ENCODE measurements at places on chromosomes 3 and 15.

GRCh38 chr15:63070681-63071129 is 28.2 kb downstream of the TPM1 start:
- no peak for DNase-seq

- DNase-seq: no peak
Observed at GRCh38 chr3:193980905-193981304, 155.0 kb upstream of the HES1 start.

GRCh38 chr3:61520966-61521628 is 40.3 kb upstream of the PTPRG start:
- DNase-seq: no peak

- DNase-seq: no peak
Observed at GRCh38 chr3:50256978-50257890, 11.7 kb upstream of the SEMA3B start.

GRCh38 chr15:68592054-68592453 is 13.3 kb downstream of the CORO2B start:
- DNase-seq: no peak

GRCh38 chr3:128320551-128321340 is 145.9 kb downstream of the DNAJB8 start:
- no peak for DNase-seq

- DNase-seq: no peak
Observed at GRCh38 chr3:49654955-49655556, 19.1 kb upstream of the APEH start.

DNA sequence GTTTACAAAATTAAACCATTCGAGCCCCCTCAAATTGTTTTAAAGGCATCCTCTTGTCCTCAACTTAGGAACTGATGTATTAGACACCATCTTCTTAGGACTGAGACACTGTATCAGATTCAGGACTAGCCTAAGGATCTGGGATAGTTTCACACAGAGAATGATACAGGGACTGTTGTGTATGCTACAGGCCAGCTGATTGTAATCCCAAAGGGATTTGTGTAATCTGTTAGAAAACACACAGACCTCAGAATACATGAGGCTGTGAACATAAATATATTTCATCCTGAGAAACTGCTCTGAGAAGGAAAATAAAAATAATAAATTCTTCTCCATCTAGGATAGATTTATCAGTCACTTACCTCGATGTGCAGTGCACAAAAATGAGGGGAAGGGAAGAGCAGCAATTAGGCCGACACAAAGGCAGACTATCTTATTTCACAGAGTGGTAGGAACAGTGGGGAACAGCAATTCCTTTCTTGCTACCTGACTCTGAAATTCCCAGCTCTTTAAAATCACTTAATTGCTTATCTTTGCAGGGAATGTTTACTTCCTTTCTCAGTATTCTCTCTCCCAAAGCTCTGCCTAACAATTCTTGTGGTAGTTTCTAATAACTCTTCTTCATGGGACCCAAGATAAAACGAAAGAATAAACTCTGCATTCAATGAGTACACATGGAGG is 322.5 kb downstream of the MAGI1 start:
- no peak for DNase-seq

DNA sequence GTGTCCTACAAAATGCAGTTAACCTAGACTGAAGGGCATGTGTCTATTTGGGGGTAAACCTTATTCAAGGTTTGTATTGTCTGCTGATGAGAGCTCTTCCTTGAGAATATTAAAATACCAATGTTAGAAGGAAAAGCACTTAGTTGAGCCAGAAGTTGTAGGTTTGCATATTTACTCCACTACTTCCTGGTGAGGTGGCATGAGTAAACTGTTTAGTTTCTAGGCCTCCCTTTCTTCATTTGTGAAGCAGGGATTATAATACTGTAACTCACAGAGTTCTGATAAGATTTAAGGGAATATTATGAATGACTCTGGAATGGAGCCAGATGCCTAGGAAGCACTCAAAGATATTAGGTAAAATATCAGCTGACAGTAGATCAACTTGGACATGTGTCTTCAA is 46.7 kb downstream of the CD200R1L start:
- no peak for DNase-seq

DNA sequence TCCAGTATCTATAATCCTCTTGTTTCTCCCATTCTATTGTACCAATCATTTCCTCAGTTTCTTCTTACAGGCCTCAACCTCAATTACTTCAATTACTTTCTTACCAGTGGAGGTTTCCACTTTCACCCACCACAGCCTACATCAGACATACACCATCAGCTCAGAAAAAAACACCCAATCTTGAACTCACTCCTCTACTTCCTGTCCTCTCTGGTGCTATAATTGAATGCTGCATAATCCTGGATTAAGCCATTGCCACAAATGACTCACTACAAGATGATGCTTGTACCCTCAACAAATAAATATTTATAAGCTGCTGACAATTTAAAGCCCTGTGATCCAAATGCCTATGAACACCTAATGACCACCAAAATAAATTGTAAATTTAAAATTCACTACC is 18.5 kb downstream of the RYK start:
- no peak for DNase-seq

DNA sequence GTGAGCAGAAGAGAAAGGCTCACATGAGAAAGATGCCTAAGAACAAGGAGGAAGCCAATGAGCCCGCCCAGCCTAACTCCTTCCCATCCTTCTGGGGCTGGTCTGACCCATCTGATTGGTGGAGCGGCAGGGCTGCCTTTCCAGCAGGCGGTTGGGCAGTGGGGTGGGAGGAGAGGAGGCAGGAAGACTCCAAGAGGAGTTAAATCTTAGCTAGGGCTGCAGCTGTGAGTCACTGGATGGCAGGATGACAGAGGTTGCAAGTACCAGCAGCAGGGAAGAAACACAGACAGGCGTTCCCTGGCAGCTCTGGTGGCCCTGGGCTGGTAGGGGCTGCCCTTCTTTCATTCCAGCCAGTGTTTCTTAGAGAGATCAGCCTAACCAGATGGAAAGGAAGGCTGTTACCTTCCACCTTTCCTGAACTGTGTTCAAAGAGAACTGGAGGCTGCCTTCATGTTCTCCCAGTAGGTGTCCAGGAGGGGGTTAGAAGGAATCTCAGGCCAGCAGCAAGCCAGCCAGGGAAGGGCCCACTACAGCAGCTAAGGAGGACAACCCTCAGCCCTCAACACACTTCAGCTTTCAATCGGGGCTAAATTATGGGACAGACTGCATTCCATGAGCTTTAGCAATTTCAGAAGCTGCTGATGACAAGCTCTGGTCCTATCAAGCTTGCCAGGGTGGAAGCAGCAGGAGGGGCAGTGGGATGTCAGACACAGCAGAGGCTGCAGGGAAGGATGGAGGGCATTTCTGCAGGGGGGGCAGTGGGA is 50.3 kb downstream of the CHSY1 start:
- DNase-seq: no peak

DNA sequence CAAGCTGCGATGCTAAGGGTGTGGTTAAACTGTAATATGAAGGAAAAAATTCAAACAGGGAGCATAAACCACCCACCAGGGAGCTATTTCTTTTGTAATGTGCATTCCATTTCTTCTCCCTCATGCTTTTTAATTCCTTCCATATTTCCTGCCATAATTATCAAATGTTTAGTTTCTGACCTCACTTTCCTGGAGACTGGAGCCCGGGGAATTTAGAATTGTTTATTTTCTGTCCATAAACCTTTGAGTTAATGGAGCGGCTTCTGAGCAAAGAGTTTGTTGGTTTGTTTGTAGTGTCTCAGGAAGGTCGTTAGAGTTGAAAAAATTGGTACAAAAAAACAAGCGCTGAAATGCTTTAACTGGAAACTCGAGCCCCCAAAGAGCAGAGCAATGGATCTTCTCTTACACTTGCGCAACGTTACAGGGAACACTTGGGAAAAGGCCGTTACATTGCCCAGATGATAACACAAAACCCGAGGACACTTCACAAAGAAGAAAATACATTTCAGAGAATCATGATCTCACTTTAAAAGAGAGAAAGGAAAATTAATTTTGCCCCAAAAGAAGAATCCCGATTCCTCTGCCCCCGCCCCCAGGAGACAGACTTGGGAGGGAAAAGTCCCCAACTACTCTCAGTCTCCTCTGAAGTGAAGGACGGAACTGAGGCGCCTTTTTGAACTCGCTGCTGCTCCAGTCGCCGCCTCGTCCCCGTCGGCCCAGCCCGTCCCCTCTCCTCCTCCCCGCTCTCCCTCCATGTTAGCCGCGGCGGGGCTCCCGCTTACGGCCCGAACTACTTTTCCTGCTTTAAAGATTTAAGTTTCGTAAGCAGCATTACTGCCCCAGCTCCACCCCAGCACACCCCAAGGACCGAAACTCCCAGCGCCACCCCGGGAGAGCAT is 842 bp downstream of the FSTL1 start:
- DNase-seq: no peak

Data from stimulated activated CD8-positive, alpha-beta memory T cell treated with anti-CD3 and anti-CD28 coated beads, Interleukin-4, amount 100 ng/mL, for 4 hours (primary cell).